ENCODE measurements at places on chromosomes 3 and 15.

- no peak for DNase-seq
These were observed 13.4 kb upstream of the SELENOT start for GRCh38 chr3:150589759-150590158.

GRCh38 chr3:152960684-152961083, 125.8 kb downstream of the P2RY1 start:
- DNase-seq = no peak

DNA sequence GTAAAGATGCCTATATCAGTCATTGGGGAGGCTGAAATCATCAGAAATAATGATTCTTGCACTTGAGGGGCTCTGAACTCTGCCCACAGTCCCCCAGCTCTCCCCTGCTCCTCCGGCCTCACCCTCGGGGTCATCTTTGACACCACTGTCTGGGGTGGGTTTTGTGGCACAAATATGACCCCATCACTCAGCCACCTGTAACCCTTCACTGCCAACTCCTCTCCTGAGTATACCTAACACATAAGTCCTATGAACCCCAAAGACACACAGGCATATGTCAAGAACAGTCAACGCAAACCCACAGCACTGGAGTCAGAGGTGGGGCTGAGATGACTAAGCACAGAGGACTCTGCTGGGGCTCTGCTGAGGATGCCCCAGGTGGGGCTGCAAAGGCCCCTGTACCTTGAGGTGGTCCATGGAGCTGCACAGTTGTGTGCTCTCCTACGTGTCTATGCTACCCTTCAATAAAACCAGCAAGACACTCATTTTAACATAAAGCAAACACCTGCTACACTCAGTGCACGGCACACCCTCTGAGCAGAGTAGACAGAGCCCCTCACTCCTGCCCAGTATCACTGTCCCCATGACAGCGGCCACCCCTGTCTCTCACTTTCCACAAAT, 29.9 kb downstream of the SLC41A3 start:
- DNase-seq = no peak

GRCh38 chr3:123683505-123684154, 98.8 kb upstream of the HACD2 start:
- no peak for DNase-seq

DNA sequence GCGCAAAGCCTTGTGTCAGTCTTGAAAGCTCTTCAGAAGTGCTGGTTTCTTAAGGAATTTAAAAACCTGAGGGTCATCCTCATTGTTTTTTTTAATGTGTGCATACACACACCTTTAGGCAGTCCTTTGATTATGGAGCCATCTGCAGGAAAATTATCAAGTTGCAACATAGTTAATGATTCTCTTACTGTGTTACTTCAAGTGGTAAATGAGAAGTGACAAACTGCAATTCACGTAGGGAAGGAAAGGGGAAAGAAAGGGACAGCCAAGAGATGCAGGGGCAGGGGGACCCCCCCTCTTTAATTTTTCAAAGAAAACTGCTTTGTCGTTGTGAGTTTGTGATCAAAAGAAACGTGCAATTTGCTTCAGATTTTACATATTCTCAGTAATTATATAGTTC, 162.4 kb upstream of the CGNL1 start:
- no peak for DNase-seq

DNA sequence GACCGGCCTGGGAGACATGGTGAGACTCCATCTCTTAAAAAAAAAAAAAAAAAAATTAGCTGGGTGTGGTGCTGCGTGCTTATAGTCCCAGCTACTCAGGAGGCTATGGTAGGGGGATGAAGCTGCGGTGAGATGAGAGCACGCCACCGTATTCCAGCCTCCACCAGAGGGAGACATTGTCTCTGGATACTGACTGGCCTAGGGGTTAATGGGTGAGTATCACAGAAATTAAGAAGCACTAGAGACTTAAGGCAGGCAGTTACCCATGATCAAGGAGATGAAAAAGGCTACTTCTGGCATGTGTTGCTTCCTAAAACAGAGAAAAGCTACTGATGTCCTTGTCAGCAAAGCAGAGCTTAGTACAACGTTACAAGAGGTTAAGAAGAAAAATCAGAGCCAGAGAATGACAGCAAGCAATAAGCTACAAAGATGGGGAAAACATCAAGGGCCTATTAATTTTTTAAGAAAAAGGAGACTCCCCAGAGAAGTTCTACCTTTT, 8.6 kb downstream of the TFRC start:
- DNase-seq = no peak

- no peak for DNase-seq
These were observed 17.3 kb downstream of the GTPBP8 start for GRCh38 chr3:113008117-113008516.

- no peak for DNase-seq
These were observed 23.4 kb upstream of the TLE3 start for GRCh38 chr15:70120958-70121623.

DNA sequence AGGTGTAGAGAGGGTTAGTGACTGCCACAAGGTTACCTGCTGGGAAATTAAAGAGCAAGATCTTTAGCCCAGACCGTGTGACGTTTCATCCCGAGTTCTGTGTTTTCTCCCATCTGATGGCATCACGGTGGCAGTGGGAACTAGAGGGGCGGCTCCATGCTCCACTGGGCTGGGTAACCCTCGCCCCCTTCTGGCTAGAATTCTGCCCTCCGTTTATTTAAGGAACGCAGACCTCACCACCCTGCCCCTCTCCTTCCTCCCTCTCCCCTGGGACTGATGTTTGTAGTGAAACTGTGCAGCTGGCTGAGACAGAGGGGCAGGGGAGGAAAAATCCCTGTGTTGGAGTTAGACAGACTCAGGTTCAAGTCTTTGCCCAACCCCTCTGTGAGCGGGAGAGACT, 65.6 kb downstream of the ITGA11 start:
- DNase-seq = no peak

DNA sequence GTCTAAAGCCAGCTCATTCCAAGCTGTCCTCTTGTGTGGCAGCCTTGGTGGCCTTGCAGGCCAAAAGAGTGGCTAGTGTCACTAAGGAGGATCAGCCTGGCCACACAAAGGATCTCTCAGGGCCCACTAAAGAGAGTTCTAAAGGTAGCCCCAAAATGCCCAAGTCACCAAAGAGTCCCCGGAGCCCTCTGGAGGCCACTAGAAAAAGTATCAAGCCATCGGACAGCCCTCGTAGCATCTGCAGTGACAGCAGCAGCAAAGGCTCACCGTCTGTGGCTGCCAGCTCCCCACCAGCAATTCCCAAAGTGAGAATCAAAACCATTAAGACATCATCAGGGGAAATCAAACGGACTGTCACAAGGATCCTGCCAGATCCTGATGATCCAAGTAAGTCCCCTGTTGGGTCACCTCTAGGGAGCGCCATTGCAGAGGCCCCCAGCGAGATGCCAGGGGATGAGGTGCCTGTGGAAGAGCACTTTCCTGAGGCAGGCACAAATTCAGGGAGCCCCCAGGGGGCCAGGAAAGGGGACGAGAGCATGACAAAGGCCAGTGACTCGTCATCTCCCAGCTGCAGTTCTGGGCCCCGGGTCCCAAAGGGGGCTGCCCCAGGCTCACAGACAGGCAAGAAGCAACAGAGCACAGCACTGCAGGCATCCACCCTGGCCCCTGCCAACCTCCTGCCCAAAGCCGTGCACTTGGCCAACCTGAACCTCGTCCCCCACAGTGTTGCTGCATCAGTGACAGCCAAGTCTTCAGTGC, 33.5 kb upstream of the ALPK3 start:
- no peak for DNase-seq

DNA sequence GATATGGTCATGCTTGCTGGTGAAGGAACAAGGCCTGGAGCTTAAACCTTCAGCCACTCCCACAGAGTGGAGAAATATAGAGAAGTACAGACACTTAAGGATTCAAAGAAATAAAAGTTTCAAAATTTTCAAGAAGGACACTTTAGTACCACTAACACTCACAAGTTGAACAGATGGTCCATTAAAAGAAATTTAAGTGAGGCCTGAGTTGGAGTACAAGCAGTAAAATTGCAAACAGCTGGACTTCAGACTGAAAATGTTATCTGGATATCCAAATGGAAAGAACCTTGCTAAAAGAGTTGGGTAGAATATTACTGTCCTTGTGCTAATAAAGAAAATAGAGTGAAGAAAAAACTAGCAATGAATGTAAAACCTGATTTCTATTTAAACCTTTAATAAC, 397.1 kb upstream of the KCNMB2 start:
- no peak for DNase-seq

GRCh38 chr3:99365979-99366378, 272.4 kb upstream of the COL8A1 start:
- DNase-seq = no peak

DNA sequence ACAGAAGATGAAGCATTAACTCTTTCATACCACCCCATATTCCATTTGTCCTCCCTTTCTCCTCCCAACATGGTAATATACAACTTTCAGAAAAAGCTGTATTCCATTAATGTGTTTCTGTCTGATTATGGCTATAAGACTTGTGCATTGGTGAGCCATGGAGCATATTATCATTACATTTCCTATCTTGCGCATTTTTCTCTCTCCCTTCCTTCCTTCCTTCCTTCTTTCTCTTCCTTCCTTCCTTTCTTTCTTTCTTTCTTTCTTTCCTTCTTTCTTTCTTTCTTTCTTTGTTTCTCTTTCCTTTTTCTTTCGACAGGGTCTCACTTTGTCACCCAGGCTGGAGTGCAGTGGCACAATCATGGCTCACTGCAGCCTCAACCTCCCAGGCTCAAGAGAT, 25.5 kb upstream of the PDE8A start:
- no peak for DNase-seq

GRCh38 chr3:10047876-10048275, 21.6 kb downstream of the FANCD2 start:
- DNase-seq = no peak

DNA sequence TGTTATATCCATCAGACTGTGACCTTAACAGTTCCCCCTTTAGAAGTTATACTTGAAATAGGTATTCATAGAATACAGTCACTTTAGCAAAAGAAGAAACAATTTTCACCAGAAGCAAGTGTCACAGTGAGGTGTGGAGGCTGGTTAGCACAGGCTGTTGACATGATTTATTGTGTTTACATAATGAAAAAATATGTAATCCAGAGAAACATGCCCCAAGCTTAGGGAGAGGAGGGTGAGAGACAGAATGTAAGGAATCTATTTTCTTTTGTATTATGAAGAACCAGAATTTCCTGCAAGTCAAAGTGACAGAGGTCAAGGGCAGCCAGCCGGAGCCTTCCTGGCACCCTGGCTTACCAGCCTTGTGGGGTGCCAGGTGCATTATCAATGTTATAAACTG, 4.0 kb downstream of the IL12A start:
- no peak for DNase-seq

Measured in posterior cingulate gyrus (tissue), 11 donors.